Dermis blood vessel endothelial cell (primary cell): ENCODE measurements at places on chromosomes 6 and 20.

DNA sequence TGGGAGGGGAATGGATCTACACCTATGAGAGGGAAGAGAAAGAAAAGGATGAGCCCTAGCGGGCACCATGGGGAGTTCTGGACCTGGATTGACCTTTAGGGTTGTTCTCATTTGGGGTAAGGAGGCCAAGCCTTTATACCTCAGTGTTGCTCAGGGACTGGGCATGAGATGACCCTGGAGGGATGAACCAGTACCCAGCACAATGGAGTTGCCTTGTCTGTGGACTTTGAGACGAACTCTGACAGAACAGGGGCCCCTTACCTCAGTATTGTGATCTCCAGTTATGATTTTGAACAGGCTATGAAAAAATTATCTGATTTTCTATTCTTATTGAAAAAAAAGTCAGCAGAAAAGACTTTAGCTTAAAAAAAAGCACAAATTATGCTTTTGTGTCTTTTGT is 88.6 kb downstream of the FOXA2 start:
- DNase-seq: no peak

DNA sequence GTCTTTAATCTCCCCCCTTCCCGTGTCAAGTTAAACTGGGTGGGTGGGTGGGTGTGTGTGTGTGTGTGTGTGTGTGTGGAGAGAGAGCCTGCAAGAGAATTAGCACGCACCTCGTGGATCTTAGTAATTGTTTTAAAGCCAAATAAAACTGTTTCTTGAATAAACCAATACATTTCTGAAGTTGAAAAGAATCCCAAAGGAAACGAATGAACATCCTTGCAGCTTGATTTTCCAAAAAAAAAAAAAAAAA is 381 bp upstream of the BICRAL start:
- DNase-seq: peak; percentile 37

DNA sequence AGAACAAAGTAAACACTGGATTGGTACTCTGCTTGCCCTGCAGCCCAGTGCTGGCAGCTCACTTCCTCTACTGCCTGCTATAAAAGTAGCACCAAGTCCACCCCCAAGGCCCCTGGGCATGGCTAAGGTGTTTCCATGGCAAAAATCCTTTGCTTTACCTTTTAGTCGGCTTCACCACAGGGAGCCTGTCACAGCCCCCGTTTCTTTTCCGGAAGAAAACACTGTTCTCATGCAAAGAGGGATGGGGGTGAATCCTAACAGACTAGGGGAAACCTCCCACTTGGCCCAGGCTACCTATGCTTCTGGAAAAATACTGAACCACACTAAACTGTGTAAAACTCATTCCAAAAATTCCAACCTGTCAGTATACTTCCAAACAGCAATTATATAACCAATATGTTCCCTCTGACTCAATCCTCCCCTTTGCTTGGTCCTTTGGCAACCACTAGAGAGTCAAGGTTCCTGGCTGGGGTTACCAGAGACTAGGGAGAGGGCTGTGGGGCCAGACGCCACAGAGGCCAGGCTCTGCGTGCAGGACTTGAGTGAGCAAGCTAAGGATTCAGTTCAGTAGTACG is 16.1 kb downstream of the PPIL1 start:
- no peak for DNase-seq

DNA sequence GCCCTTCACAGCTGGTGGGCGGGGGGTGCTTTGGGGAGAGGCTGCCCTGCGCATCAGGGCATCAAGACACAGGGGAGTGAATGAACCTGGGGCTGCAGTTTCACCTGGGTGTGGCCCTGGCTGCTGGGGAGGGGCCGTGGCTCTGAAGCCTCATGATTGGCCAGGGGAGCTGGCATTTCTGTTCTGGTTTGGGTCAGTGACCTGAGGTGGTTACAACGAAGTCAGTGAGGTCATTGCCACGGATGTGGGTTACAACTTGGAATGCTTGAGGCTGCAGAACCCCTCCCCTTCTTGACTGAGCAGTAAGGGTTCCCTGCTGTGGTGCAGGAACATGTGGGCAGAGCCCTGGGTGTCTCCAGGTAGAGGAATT is 3.0 kb downstream of the TCEA2 start:
- no peak for DNase-seq

GRCh38 chr6:106194949-106195921 is 109.1 kb downstream of the PRDM1 start:
- DNase-seq: no peak

DNA sequence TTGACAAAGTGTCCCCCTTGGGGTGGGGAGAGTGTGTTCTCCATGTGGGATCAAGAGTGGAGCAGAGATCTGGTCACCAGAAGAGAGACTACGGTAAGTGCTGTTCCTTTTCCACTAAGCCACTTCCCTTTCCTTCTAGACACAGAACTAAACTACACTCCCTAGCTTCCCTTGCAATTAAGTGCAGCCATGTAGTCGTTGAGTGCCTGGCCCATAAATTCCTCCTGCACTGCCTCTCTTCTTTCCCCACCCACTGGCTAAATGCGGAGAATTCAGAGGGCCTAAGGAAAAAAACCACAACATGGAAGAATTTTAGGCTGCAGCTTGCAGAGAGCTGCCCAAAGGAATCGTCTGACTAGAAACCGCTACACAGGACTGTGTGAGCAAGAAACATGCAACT is 1.5 kb downstream of the WDR27 start:
- DNase-seq: peak; percentile 34

GRCh38 chr6:36848658-36849441 is 9.6 kb upstream of the CPNE5 start:
- no peak for DNase-seq

GRCh38 chr20:37504404-37505096 is 16.5 kb upstream of the NNAT start:
- DNase-seq: no peak

DNA sequence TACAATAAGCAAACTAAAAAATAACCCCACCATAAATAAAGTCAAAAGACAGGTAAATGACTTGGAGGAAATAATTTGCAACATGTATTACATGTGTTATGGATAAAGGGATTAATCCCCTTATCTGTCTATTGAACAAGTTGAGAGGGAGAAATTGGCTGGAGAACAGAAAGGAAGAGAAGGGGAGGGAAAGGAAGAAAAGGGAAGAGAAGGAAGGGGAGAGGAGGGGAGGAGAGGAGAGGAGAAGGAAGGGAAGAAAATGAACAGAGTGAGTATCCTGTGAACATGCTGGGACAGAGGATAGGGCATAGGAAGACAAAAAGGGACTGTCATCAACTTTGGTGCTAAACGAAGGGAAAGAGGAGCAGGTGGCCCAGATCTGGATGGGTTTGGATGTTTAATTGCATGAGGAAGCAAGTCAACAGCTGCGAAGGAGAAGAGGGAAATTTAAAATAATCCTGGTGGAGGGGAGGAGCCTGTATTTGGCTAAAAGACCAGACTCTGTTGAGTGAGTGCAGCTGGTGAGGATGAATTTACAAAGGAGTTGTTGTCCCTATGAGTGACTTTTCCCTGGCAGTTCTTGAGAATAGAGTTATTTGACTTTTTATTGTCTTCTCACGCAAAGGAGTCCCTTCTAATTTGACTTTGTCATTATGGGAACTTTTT is 14.2 kb upstream of the SHLD1 start:
- no peak for DNase-seq

DNA sequence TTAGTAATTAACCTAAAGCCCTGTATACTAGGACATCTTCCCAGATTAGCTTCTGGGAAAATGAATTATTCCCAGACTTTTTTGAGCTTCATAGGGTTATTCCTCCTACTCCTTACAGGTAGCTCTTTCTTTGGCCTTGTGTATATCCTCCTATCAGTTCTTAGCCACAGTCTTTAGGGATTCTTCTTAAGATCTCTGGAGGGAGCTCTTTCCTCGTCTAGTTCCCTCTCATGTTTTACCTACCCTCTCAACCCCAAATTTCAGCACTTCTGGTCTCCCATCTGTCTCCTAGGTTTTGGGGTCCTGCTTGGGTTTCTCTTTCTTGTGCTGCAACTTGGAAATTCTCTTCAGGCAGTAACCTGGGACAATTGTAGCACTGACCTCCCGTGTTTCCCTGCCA is 46.4 kb upstream of the SLC35B3 start:
- peak; percentile 17 for DNase-seq

GRCh38 chr6:37050045-37050853 is 44.8 kb downstream of the FGD2 start:
- DNase-seq: no peak

GRCh38 chr6:56435754-56436153 is 188.4 kb upstream of the COL21A1 start:
- no peak for DNase-seq

GRCh38 chr6:107599043-107599442 is 109.1 kb downstream of the SOBP start:
- no peak for DNase-seq

DNA sequence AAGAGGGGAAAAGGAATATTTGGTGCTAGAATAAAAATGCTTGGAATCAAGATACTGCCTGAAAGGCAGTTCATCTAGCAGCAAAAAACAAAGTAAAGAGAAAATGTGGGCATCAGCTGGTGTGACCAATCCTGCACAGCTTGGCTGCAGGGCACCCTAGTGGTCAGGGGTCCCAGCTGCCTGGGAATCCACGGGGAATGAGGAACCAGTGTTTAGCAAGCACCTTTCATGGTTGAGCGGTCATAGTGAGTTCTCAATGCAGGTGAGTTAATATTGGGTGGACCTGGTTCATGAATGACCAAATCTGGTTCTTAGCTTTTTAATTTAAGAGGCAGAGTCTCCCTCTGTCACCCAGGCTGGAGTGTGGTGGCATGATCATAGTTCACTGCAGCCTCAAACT is 53.3 kb downstream of the CAP2 start:
- DNase-seq: no peak

DNA sequence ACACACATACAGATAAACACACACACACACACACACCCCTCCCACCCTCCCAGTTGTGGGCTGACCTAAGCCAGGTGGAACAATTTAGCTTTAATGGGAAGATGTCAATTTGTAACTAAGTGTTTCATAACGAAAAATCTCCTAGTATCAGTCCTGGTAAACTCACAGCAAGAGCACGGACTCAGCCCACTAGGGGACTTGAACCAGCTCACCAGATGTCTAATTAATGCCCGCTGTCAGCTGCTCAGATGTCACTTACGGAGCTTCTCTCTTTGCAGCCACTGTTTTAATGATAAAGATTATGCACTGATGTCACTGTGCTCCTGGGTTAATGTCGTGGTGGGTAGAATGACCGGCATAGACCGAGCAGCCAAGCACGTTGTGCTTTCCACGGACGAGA is 116.6 kb upstream of the INSM1 start:
- no peak for DNase-seq

DNA sequence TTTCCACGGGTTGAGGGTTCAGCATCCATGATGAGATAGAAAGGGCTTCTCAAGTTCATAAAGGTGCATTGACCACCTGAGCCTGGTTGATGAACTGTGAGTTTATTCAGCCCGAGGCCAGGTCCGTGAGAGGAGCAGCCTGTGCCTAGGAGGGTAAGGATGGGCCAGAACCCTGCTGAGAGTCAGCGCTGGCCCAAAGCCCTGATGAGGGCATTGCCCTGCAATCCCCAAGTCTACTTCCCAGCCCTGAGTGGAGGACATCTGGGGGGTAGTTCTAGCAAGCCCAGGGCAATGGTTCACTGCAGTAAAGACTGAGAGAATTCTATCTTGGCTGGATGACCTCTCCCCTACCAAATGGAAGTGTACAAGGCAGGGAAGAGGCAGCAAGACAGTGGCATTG is 123.3 kb upstream of the NXT1 start:
- no peak for DNase-seq

GRCh38 chr20:3011752-3012151 is 31.7 kb upstream of the GNRH2 start:
- DNase-seq: no peak

- DNase-seq: peak; percentile 7
Observed at GRCh38 chr6:109660526-109661320, 30.3 kb downstream of the AK9 start.

DNA sequence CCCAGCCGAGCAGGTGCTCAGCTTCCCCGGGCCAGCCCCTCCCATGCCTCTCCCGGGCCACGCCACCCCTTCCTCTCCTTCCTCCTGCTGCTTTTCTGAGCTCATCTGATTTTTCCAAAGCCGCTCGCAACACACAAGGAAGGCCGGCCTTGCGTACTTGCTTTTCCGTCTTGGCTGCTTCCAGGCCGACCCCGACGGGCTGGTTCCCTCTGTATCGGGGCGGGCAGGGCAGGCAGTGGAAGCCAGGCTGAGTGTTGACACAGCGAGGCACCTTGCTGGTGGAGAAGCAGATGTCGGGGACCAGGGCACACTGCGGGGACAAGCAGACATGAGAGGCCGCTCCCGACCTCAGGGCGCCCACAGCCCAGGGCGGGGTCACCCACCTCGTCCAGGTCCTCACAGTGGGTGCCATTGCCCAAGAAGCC is 21.1 kb downstream of the THBS2 start:
- no peak for DNase-seq
